ENCODE measurements at places on chromosomes 5 and 9.

- DNase-seq: no peak
Observed at GRCh38 chr9:127796852-127797370, 5.8 kb upstream of the FPGS start.

GRCh38 chr5:157107508-157107907 lies 1.3 kb downstream of the HAVCR2 start:
- DNase-seq: no peak

DNA sequence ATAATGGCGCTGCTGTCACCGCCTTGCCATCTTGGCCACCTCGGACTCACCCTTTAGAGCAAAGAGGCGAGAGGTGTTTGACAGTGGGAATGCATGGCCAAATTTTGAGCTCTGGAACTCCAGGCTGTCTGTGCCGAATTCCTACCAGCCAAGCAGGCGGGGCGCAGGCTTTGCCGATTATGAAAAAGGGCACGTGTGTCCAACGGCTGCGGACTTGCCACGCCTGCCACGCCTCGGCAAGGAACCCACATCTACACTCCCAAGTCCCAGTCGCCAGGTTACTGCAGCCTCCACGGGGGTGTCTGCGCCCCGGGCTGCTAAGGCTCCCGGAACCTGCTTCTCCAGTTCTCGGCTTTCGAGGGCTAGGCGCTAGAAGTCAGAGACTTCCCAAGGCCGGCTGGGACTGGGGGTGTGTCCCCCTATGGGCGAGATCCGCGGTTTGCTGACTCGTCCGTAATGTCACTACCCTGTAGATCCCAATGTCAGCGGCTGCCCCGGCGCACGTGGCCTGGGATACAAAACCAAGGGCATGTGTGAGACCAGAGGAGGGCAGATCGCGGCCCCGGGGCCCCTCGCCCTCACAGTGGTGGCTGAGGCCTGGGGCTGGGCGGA lies 2.8 kb downstream of the NPR3 start:
- no peak for DNase-seq

DNA sequence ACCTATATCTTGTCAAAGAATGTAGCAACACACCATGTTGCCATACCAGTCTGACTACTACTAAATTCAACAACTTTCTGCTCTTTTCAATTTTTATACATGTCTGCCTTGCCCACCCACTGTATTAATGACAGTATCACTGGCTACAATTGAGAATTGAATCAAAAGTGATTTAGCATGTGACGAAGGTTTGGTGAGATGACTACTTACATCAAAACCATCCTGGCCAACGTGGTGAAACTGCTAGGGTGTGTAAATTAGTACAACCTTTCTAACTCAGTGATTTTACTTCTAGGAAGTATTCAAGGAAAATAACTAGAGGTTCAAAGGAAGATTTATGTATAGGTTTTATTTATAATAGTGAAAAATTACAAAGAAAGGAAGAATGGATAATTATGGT lies 109.8 kb downstream of the UNC13B start:
- no peak for DNase-seq

GRCh38 chr5:98415663-98416062 lies 357.8 kb upstream of the RGMB start:
- DNase-seq: no peak

GRCh38 chr9:81035171-81035570 lies 654.2 kb downstream of the TLE1 start:
- no peak for DNase-seq

DNA sequence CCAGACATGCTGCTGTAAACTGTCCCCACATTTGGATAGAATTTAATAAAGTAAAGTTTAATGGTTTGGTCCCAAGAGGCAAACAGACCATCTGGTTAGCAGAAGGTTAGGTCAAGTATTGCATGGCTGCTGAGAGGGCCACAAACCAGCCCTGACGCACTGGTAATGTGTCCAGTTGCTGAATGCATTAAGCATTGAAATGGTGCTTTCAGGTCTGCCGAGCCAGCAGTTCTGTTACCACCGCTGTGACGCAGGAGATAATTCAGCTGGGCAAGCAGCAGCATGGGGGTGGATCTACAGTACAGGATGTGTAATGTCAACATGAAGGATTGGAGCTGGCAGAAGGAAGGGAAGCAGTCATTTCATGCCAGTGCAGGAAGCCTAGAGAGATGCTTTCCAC lies 16.0 kb downstream of the ZNF462 start:
- DNase-seq: no peak

GRCh38 chr5:170206216-170206615 lies 26.6 kb upstream of the C5orf58 start:
- DNase-seq: no peak

- DNase-seq: no peak
Observed at GRCh38 chr5:167827766-167828165, 463.7 kb upstream of the WWC1 start.

DNA sequence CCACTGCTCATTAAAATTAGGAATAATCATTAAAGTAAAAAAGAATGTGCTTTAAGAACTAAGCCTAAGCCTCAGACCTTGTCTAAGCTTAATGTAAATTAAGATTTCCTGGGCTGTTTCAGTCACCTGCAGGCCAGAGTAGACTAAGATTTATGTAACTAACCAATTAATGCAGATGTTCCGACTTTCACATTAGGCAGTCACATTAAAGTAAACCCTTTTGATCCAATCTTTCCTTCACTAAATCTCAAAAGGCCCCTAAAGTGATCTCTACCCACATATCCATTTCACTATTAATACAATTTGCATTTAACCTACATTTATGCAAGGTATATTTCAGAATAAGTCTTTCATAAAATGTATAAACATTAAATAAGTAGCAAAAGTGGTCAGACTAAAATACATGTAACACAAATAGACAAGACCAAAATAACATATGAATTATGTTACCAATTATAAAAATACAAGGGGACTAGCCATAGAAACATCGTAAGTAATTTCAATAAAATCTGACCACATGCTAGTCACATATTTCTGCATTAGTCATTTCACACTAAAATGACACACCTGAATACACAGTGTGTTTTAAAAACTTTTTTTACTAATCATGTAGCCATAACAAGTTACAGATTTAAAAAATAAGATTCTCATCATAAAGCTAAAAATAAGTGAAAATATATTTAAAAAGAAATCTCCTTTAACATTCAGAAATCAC lies 7.7 kb downstream of the NR3C1 start:
- no peak for DNase-seq

DNA sequence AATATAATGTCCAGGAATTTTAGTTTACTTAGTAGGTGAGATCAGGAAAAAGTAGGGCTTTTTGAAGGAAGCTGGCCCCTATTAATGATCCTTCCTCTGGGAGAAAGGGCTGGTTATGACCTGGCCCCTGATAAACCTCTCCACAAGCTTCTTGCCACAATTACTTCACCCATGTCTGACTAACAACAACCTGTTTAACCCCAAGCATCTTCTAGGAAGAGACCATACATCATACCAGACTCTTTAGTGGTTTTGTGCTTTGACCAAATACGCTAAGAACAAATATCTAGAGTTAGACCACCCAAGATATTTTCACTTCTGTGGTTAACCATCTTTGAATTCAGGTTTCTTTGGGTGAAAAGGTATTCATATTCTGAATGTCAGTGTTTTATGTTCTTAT lies 174.0 kb upstream of the SLC27A6 start:
- no peak for DNase-seq

DNA sequence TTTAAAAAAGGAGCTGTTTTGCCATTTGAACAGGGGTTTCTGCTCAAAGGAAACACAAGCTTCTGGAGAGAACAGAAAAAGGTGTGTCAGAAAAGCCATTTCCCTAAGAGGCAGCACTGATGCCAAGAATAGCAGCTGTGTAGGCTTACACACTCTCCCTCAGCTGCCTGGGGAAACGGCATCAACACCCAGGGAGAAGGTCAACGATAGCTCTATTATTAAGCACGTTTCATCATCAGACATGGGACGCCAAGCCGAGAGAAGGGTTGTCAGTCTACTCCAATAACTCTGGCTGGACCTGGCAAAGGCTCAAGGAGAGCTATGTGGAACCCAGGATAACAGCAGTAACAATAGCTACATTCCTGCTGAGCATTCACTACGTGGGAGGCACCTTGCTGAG lies 314.2 kb downstream of the CDK5RAP2 start:
- no peak for DNase-seq

GRCh38 chr9:129054163-129054851 lies 17.9 kb downstream of the MIGA2 start:
- no peak for DNase-seq

DNA sequence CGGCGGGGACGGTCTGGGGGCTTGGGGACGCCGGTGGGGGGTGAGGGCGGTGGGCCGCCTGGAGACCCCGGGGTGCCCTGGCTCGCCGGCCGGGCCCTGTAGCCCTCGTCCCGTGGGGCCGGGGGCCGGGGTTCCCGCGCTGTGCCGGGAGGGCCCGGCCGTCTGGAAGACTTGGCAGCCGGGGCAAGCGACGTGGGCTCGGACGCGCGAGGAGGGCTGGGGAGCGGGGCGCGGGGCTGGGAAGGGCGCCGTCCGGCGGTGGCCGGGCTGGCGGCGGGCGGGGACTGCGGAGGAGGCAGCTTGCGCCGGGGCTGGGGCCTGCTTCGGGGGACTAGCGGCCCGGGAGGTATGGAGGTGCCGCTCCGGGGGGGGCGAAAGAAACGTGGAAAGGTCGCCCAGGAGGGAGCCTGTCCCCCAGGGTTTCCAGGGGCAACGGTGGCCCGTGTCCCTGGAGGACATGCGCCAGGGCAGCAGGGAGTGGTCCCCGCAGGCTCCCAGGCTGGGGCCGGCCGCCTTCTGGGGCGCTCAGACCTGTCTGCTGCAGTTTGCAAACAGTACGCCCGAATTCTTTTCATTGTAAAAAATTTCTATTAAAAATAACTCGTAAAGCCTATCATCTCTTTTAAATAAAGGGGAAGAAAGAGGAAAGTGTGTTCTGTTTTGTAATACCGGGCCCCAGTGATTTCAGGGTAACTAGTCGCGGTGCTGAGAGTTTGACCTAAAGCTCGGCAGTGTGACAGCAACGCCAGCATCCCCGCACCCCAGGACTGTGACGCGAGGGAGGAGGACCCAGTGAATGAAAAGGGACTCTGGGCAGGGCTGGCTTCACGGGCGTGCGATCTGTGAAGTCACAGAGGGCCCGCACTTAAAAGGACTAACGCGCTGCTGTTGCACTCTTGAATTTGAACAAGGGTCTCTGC lies 752 bp upstream of the ANKH start:
- DNase-seq: peak; percentile 29

DNA sequence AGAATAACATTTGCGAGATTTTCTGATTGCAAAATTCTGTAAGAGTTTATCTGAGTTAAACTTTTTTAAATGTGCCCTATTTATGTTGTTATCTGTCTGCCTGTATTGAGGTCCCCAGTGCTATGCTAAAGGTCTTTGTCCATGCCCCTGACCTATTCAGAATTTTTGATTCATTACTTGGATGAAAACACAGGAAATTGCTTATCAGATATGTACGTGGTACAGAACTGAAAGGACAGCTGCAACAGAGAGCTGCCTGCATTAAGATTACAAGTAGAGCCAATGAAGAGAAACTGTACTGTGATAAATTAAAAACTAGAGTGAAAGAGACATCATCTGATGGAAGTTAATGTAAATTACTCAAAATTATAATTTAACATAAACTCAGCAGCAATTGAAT lies 408.8 kb downstream of the ADGRV1 start:
- DNase-seq: no peak

GRCh38 chr5:128111818-128112448 lies 28.4 kb downstream of the SLC12A2 start:
- no peak for DNase-seq

- DNase-seq: no peak
Observed at GRCh38 chr5:144873076-144873475, 702.4 kb downstream of the KCTD16 start.

GRCh38 chr5:84372066-84372695 lies 12.5 kb downstream of the EDIL3 start:
- no peak for DNase-seq

DNA sequence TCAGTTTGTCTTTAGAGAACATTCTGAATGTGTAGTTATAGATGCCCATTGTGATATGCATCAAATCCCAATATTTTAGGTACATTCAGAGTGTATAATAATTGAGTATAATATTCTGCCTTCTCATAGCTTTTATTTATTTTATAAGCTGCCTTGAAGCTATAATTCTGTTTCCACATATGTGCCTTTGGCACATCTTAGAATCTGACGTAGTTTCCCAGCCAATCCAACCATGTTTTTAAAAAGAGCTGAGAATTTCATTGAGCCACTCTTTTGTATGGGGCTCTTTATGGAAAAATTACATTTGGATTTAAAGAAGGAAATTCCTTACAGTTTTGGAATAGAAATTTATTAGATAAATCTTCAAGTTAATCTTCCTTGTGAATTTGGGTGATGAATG lies 65.4 kb downstream of the ADCY2 start:
- no peak for DNase-seq

DNA sequence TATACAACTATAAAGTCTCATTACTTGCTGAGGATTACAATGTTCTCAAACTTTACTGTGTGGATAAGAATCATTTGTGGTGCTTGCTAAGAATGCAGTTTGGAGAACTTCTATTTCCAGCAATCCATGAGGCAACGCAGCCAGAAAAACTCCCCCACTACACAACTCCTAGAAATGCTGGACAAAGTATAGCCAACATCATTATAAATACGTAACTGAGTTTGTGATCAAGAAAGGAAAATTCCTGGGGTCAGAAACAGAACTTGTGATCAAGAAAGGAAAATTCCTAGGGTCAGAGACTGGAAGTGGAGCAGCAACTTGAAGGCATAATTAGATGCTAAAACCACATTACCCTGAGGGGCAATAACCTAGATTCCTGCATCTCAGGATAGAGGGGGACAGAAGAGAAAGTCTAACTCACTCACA lies 81.1 kb downstream of the MAT2B start:
- DNase-seq: no peak

DNA sequence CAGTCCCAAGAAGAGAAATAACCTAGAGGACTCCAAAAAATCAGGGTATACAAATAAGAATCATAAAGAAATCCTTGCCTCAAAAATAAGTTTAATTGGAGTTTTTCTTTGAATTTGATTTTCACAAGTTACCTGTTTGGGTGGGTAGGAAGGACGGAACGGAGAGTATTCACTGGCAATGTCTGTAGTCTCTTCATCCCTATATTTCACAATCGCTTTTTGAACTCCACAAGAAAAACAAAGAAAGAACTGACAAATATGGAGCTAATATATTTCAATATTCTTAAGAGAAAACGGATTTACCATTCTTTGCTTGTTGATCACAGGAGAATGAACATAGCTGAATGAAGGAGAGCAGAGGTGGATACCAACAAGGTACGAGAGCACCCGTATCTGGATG lies 30.1 kb downstream of the MTMR12 start:
- DNase-seq: no peak

DNA sequence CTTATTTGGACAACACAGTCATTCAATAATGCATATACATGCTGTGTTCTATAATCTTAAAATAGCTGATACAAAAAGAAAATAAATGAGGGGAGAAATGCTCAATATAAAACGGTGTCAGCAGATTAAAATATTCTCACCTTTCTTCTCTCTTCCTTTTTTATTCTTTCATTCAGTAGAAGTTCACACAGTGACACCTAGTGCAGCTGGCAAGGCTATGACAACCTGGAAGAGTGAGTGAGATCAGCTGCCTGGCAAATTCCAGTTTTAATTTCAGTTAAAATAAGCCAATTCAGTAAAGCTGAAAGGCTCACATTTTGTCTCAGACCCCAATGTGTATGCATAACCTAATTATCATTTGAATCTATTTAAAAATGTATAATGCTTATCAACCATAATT lies 150.3 kb downstream of the RASEF start:
- no peak for DNase-seq
